ENCODE measurements at places on chromosomes 12 and 14.

GRCh38 chr14:93974833-93975232, 1.5 kb downstream of the ASB2 start:
- no peak for DNase-seq

- no peak for DNase-seq
Measured at GRCh38 chr14:90488256-90488655, 91.4 kb downstream of the CALM1 start.

DNA sequence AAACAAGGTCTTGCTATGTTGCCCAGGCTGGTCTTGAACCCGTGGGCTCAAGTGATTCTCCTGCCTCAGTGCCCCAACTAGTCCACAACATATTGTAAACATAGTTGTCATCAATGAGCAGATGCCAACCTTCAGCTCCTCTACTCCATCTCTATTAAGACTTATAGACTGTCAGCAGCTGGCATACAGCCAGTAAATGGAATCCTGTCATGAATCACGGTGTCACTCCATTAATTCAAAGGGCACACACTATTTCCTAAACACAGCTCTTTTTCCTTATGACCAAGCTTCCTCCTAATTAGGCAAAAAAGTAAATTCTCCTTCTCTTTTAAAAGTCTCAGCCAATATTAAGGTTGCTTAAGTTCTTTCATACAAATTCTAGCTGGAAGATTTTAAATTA, 111.2 kb downstream of the ITPR2 start:
- no peak for DNase-seq

DNA sequence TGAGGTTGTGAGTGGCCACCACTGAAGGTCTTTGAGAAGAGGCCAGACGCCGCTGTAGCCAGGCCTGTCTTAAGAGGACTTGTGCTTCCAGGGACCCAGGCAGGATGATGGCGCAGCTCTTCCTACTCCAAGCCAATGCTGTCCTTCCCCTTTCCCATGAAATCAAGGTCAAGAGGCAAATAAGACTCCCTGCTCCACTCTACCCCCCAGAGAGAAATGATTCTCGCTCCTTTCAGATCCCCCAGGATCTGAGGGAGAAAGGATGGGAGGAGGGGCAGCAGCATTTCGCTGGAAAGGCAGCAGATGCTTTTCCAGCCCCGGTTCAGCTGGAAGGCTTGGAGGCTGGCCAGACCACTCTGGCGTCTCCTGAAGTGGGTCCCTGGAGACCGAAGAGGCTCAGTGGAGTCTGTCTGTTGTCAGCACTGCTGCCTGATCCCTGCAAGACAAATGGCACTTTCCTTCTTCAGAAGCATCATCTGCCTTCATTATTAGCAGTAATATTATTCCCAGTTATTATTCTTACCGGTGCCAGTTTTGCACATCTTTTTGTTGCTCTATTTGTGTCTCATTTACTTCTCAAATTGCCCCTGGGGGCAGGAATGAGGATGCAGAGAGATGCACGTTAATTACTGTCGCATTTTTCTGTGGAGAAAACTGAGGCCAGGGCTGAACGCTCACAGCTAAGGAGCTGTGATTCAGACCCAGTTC, 51.4 kb downstream of the C14orf132 start:
- DNase-seq: no peak

- no peak for DNase-seq
Measured at GRCh38 chr12:115362339-115362976, 678.5 kb upstream of the TBX3 start.

DNA sequence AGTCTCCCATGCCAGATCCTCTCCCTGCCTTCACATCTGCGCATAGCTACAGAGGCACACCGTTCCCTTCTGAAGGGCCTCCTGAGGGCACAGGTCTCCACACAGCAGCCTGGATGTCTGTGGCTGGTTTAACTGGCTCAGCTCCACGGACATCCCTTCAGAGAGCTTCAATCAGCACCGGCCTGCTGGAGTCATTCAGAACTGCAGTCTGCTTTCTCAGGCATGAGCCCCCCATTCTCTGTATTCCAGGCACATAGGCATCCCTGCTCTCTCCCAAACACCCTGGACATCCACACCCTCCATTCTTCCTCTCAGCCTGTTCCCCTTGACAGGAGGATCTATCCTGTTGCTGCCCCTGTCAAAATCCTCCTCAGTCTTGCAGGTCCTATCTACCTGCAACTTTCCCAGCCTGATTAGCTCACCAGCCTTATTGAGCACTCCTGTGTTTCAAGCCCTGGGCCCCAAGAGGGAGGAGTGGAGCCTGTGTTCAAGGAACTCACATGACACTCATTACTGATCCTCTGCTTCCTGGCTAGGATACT, 2.9 kb upstream of the DHRS2 start:
- DNase-seq: no peak

Measured in GM06990 (cell line).